Activated T-helper 2 cell treated with anti-CD3 and anti-CD28 coated beads, Interferon-gamma antibody, Interleukin-2, Interleukin-4, amounts not matched to agents 10 μg/mL and 5 μg/mL and 100 μg/mL, durations not matched to agents 14 hours and 24 hours and 36 hours (primary cell): ENCODE measurements at places on chromosomes 5 and 9.

- peaks cover 43% of the 10 kb centered on the region for H3K36me3 ChIP-seq
- H3K27me3 ChIP-seq = peaks cover 9% of the 10 kb centered on the region
- no peak for DNase-seq
- H3K4me3 ChIP-seq = peak overlapping the region; percentile 89
- H3K27ac ChIP-seq = peak overlapping the region; percentile 100
- H3K4me1 ChIP-seq = peaks cover 24% of the 10 kb centered on the region
Observed at GRCh38 chr5:97181856-97182545, 1.0 kb downstream of the RIOK2 start.

DNA sequence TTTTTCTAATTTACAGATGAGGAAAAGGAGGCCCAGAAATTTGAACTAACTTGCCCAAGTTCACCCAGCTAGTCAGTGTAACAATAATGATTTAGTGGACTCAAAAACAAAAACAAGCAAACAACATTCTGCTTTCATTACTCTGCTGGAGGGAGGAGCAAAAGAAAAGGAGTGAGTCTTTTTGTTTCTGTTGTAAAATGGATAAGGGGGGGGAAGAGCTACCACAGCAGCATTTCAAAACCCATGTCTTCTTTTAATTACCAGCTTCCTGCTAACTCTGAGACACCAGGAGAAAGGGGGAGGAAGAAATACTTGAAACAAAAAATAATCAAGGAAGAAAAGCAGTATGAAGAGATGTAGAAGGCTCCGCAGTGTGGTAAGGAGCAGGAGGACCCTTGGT is 39.2 kb upstream of the EQTN start:
- no peak overlapping the region for H3K27ac ChIP-seq
- no peaks in the 10 kb centered on the region for H3K36me3 ChIP-seq
- H3K4me1 ChIP-seq = no peaks in the 10 kb centered on the region
- peaks cover 5% of the 10 kb centered on the region for H3K27me3 ChIP-seq
- no peak overlapping the region for H3K4me3 ChIP-seq
- no peak for DNase-seq

DNA sequence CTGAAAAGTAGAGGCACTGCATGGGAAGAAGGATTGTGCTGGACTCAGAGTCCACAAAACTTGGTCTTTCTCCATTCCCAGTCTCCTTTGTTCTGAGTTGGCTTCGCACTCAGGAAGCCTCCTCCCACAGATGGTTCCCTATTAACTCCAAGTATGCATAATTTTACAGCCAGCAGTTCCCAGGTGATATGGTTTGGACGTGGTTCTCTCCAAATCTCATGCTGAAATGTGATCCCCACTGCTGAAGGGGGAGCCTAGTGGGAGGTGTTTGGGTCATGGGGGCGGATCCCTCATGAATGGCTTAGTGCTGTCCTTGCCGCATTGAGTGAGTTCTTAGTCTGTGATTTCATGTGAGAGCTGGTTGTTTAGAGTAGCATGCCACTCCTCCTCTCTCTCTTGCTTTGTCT is 86.6 kb downstream of the FEM1C start:
- H3K4me3 ChIP-seq = no peak overlapping the region
- no peak overlapping the region for H3K27ac ChIP-seq
- H3K4me1 ChIP-seq = peaks cover 1% of the 10 kb centered on the region

DNA sequence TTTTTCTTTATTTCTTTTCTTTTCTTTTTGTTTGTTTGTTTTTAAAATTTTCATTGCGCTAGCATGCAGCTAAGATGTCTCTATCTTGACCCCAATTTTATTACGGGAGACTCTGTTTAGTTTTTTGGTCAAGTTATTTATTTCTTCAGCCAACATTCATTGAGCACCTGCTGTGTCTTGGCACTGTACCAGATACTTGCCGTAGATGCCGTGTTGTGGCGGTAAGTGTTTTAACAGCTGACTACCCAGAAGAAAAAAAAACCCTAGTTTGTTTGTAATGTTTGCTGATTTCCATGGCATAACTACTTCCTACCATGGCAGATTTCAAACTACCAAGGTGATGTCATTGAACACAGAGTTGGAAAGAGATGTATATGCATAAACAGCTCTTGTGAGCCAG is 65.0 kb downstream of the UGCG start:
- H3K4me3 ChIP-seq = no peak overlapping the region
- peaks cover 37% of the 10 kb centered on the region for H3K27me3 ChIP-seq
- peaks cover 19% of the 10 kb centered on the region for H3K4me1 ChIP-seq
- H3K36me3 ChIP-seq = no peaks in the 10 kb centered on the region
- DNase-seq = no peak

DNA sequence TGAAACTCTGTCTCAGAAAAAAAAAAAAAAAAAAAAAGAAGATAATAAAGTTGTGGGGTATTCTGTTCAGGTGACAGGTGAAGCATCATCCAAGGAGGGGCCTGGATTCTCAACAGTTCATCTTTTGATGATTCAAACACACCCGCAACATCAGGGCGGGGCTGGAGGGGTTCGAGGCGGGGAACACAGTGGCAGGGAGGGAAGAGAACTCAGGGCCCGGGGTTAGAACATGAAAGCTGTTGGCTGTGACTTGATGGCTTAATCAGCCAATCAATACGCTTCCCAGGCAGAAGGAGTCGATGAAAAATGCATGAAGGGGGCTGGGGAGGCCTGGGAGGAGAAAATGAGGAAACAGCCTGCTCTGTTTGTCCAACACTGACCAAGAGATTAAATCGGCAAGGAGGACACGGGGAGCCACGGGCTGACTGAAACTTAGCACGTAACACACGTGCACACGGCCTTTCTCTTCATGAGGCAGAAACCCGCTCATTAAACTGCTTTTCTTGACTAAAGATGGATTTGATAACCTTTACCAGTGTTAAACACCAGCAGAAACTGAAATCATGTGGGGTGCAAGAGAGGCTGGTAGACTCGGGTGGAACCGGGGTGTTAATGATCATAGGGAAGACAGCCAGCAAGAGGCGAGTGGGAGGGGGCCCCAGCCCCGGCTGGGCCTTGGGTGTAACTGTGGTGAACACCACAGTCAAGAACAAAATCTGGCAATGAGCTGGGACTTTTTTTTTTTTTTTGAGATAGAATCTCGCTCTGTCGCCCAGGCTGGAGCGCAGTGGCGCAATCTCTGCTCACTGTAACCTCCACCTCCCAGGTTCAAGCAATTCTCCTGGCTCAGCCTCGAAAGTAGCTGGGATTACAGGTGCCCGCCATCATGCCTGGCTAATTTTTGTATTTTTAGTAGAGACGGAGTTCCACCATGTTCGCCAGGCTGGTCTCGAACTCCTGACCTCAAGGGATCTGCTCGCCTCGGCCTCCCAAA is 105.7 kb upstream of the RAPGEF1 start:
- peaks cover 16% of the 10 kb centered on the region for H3K4me1 ChIP-seq
- no peak overlapping the region for H3K4me3 ChIP-seq
- peak overlapping the region; percentile 77 for H3K27ac ChIP-seq
- peaks cover 3% of the 10 kb centered on the region for H3K27me3 ChIP-seq
- no peak for DNase-seq
- H3K36me3 ChIP-seq = no peaks in the 10 kb centered on the region

GRCh38 chr9:99265691-99266090 is 43.6 kb downstream of the SEC61B start:
- no peak overlapping the region for H3K4me3 ChIP-seq
- H3K27me3 ChIP-seq = peaks cover 8% of the 10 kb centered on the region
- DNase-seq = no peak
- no peak overlapping the region for H3K27ac ChIP-seq
- no peaks in the 10 kb centered on the region for H3K36me3 ChIP-seq

DNA sequence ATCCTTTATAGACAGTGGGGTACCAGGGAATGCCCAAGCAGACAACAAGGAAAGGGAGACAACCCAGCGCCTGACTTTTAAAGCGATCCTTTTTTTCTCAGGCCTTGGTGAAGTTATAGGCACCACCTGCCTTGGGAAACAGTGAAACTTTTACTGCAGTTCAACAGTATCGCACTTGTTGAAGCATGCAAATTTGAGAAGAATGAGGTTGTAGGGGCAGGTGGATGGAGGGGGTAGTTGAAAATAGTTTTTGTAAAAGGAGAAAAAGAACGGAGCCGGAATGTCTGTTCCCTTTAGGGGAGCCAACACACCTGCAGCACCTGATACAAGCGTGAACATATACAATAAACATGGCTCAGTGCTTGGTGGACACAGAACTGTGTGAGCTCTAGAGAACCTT is 190.2 kb upstream of the NR3C1 start:
- no peaks in the 10 kb centered on the region for H3K27me3 ChIP-seq
- peaks cover 35% of the 10 kb centered on the region for H3K4me1 ChIP-seq
- no peak for DNase-seq
- peaks cover 3% of the 10 kb centered on the region for H3K36me3 ChIP-seq
- no peak overlapping the region for H3K27ac ChIP-seq
- no peak overlapping the region for H3K4me3 ChIP-seq

DNA sequence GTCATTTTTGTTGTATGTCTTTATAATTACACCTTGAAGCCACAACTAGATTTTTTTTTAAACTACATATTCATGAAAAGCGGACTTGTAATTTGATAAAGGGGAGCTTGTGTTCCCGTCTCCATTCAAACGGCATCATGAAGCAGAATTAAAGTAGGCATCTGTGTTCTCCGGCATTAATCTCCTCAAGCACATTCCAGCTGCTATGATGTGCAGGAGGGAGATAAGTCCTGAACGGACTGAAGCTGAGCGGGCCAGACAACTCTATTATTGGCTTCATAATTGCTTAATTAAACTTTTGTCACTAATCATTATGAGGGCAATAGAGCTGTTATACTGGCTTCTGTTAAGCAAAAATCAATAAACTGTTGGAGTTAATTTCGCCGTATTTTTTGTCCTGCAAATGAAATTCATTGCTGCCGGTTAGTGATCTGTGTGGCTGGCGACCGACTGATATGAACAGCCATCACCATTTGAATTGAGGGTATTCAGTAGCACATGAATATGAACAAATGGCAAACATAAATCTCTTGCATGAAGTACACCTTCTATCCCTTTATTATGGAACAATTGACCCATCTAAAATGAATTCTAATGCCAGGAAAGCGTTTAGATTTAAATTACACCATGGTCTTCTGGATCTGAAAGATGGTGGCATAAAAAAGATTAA is 408.8 kb upstream of the IRX1 start:
- no peaks in the 10 kb centered on the region for H3K4me1 ChIP-seq
- no peak overlapping the region for H3K27ac ChIP-seq
- no peaks in the 10 kb centered on the region for H3K27me3 ChIP-seq
- no peak overlapping the region for H3K4me3 ChIP-seq
- DNase-seq = no peak
- H3K36me3 ChIP-seq = no peaks in the 10 kb centered on the region

DNA sequence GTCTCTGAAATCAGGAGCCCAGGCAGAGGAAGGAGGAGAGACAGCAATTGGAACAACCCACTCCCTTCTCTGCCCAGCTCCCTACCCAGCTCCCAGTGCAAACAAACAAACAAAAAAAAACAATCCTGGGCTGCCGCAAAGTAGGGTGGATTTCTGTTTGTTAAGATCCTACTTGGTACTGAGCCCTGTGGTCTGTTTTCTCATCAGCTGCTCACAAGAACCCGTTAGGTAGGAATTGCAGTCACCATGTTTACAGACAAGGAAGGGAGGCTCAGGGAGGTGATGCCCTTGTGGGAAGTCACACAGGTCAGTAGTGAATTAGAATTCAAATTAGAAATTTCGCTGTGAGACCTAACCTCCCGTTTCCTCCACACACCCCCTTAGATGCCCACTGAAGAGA is 128.8 kb upstream of the RAD23B start:
- no peak for DNase-seq
- no peaks in the 10 kb centered on the region for H3K4me1 ChIP-seq
- H3K27ac ChIP-seq = no peak overlapping the region
- H3K27me3 ChIP-seq = peaks cover 3% of the 10 kb centered on the region
- no peak overlapping the region for H3K4me3 ChIP-seq

DNA sequence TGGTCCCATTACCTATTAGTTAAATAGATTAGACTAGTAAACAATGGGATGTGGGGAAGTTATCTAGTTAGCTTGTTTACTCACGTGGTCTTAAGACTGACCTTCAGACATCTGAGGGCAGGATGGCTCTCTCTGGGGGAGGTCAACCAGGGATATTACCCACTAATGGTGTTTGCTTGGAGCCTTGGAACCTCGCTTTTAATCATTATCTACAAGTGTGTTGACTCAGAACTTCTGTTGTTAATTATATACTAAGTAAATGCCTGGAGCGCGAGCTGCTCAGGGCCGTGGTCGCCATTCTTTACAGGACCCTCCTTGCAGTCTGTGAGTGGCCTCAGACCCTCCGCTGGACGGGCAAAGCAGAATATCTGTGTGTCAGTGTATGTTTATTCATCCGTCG is 48.5 kb upstream of the ZNF354A start:
- no peak overlapping the region for H3K27ac ChIP-seq
- no peaks in the 10 kb centered on the region for H3K4me1 ChIP-seq
- H3K36me3 ChIP-seq = no peaks in the 10 kb centered on the region
- H3K4me3 ChIP-seq = no peak overlapping the region

DNA sequence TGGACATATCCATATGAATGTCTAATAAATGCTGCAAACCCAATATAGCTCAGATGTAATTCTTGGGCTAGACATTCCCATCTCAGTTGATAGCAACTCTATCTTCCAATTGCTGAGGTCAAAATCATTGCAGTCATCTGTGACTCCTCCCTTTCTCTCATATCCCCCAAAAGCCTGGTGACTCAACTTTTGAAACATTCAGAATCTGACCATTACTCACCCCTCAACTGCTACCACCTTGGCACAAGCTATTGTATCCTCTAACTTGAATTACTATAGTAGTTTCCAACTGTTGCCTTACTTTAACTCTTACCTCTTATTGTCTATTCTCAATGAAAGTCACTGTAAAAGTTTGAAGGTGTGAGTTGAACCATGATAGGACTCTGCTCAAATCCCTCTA is 600.1 kb upstream of the RGMB start:
- no peaks in the 10 kb centered on the region for H3K27me3 ChIP-seq
- no peak overlapping the region for H3K27ac ChIP-seq
- no peak for DNase-seq
- no peaks in the 10 kb centered on the region for H3K4me1 ChIP-seq
- H3K36me3 ChIP-seq = no peaks in the 10 kb centered on the region
- H3K4me3 ChIP-seq = no peak overlapping the region

DNA sequence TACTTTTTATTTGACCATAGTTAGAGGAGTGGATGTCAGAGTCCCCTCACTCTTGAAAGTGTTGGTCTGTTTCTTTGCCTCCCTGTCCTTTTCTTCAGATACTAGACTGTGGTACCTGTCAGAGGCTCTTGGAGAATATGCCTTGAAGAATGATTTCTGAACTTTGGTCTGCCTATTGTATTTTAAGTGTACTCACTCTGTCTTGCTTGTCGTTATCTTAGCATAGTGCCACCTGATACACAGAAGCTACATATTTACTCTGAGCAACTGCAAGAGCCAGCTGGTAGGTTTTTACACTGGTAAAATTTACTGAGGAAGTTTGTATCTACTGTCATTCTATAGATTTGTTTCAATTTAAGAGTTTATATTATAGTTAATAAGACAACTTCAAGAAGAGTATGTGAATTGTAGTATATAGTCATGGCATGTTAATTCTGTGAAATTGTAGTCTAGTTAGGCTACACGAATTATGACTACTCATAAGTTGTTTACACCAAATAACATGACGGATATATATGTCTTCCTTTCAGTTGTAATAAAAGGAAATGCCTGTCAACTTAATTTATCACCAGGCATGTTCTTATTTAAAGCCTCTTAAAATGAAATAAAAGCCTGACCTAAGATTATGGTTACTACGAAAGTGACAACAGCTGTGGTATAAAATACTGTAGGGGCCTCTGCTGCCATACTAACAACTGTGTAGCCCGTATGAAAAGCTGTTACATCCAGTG is 201.7 kb downstream of the KDM4C start:
- peaks cover 8% of the 10 kb centered on the region for H3K36me3 ChIP-seq
- no peak for DNase-seq
- H3K4me1 ChIP-seq = peaks cover 2% of the 10 kb centered on the region
- no peak overlapping the region for H3K27ac ChIP-seq
- no peaks in the 10 kb centered on the region for H3K27me3 ChIP-seq

- no peaks in the 10 kb centered on the region for H3K36me3 ChIP-seq
- no peak within 1 kb of the TSS for H3K27ac ChIP-seq
- H3K4me1 ChIP-seq = no peaks in the 10 kb centered on the region
Observed at GRCh38 chr5:129747572-129748407, at the start of gene MINAR2. MINAR2 (plus strand) TSS chr5:129748094; CDS start chr5:129748191, 97 bp downstream.
